ENCODE measurements at places on chromosomes 2 and 18.

- DNase-seq = no peak
These were observed 82.6 kb downstream of the CERKL start for GRCh38 chr2:181574321-181574720.

DNA sequence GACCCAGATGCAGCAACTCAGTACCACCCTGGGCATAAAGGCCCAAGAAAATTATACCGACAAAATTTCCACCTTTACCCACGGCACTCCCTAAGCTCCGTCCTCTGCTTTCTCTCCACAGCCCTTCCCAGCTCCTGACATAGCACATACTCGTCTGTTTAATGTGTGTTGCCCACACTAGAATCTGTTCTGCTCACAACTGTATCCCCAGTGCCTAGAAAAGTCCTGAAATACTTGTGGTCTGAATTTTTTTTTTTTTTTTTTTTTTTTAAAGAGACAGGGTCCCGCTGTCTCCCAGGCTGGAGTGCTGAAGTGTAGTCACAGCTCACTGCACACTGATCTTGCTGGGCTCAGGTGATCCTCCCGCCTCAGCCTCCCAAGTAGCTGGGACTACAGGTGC, 62.3 kb downstream of the ADCY3 start:
- no peak for DNase-seq

DNA sequence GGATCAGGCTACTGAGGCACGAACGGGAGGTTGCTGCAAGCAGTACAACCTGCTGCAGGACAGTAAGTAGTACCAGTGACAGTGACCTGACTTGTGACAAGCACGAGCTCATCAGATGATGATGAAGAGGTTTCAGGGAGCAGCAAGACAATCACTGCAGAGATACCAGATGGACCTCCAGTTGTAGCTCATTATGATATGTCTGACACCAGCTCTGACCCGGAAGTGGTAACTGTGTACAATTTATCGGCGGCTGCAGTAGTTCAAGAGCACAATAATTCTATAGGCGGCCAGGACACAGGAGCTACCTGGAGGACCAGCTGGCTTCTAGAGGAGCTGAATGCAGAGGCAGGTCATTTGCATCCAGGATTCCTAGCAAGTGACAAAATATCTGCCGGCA, 64.0 kb upstream of the GULP1 start:
- DNase-seq = no peak

GRCh38 chr2:23656597-23656973, 270.3 kb downstream of the ATAD2B start:
- DNase-seq = no peak

DNA sequence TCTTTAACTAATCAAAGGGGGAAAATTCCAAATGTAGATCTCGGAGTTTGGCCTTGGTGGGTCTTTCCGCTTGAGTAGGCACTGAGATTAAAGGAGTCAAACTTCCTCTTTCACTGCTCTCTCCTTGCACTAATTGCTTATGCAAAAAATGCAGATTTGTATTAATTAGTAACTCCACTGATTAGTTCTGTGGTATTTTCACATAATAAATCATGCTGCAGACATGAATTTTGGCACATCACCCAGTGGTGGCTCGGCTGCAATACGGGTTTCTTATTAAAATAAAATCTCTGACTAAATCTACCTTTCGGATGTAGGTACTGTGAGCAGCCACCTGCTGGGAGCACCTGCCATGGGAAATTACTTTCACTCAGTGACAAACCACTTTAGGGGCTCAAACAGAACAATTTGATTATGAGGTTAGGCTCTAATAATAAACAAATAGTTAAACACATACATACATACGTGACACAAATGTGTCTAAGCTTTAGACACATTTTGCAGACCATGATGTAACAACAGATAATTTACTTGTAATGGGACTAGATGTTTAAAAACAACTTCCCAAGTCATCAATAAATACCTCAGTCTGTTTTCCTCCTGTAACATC, 6.4 kb upstream of the NEUROD1 start:
- DNase-seq = no peak

DNA sequence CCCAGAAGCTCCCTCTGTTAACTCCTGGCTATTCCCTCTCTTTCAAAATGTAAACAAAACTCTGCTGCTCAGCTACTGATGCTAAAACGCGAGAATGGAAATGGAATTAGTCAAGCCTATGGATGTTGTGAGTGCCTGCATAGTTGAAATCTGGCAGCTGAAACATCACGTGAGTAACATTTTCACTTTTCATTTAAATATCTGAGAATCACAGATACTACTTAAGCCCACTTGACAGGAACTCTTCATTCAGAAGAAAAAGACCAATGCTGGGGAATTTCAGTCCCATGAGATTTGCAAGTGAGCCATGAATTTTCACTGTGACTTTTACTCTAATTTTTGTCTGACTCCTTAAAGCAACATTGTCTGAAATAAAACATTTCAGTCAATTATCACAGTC, 215.3 kb upstream of the SESTD1 start:
- no peak for DNase-seq

- no peak for DNase-seq
These were observed 148.8 kb downstream of the ACKR3 start for GRCh38 chr2:236718207-236718992.

DNA sequence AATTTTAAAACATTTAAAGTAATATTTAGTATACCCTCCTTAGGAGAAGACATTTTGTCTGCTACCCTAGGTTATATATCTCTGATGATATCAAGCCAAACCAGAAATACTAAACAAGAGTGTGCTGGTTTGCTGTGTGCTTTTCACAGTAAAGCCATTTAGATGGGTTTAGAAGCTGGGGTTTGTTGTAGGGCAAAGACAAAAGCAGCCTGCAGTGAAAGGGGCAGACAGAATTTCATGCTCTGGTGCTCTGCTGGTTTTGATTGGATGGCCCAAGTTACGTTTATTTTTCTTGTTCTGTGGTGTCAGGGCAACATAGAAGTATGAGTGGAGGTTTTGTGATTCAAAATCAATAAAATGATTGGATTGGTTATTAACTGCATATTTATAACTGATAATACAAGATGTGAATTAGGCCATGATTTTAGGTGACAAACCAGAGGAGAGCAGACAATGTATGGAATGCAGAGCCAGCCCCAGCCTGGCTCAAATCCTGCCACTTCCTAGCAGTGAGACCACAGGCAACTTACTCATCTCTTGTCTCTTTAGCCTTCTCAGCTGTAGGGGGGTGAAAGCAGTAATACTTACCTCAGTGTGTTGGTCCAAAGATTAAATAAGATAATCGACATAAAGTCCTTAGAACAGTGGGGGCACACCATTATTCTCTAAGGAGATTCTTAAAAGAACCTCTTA, 30.9 kb upstream of the IER3IP1 start:
- no peak for DNase-seq

GRCh38 chr2:96547731-96548171, 11.2 kb downstream of the ARID5A start:
- no peak for DNase-seq

DNA sequence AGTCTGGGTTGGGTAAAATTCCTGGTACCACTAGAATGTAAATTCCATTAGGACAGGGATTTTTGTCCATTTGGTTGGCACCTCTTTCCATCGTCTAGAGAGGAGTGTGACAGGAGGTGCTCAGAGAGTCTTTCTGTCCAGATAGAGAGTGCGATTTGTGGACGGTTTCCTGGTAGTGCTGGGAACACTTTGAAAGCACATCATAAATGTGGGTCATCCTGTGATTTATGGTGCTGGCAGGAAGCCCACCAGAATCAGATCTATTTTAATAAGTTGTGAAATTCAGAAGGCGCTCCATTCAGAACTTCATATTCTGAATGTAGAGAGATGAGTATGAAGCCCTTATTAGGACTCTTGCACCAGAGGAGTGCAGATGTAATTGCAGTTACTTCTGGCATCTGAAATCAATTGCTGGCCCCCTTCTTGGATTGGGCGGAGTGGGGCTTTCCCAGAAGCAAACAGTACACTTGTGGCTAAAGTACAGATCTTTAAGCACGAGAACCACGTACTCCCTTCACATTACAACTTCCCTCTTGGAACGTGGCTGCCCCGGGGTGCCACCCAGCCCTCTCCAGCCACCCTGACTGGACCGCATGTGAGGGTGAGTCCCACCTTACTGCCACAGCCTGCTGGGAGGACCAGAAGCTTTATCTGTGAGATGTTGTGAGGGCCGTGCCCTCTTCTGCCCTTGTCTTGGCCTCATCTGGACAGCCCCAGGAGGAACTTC, 243.2 kb downstream of the MYO3B start:
- DNase-seq = no peak

DNA sequence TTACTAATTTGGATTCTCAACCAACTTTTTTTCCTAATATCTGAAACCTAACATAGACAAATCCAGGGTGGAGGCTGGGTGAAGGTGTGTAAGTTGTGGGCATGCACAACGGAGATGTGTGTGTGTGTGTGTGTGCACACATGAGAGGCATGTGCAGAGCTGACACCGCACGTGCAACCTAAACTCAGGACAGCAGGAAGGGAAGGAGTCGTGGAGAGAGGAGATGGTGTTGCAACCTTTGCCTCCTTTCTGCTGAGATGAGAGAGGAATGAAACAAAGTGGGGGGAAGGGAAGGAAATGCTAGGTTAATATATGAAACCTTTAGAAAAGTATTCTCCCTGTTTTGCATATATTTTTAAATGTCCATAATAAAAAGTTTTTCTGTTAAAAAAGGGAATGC, 64.7 kb downstream of the KCTD1 start:
- DNase-seq = no peak

GRCh38 chr2:53630026-53630606, 137.5 kb upstream of the CHAC2 start:
- DNase-seq = no peak

GRCh38 chr2:74005786-74006185, 21.1 kb downstream of the TET3 start:
- DNase-seq = no peak

DNA sequence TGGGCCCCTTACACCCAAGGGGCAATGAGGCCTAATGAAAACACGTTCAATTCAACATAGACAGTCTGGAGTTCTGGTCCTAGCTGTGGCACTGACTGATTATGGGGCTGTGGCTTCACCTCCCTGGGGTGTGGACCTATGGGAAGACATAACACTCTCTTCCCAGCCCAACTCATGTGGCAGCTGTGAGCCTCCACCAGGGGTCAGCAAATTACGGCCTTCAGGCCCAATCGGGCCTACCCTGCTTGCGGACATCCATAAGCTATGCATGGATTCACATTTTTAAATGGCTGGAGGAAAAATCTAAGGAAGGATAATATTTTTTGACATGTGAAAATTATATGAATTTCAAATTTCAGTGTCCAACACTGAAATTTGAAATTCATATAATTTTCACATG, 101.3 kb downstream of the LOXHD1 start:
- DNase-seq = peak; percentile 11

DNA sequence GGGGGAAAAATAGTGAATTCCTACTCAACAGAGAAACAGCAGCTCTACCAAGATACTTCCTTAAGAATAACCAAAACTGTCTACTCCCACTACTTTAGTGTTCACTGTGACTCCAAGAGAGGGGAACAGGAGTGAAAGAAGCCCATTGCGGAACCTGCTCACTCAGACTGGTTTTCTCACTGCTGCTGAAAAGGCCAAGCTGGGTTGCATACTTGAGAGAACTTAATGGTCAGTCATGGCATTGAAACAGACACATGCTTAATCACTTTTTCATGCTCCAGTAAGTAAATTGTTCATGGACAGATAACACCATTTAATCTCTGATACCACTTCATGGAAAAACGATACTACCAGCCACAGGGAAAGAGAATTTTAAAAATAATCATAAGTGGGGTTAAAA, 35.7 kb upstream of the SLC8A1 start:
- peak; percentile 4 for DNase-seq
